Stimulated activated CD4-positive, alpha-beta T cell treated with anti-CD3 and anti-CD28 coated beads, Interleukin-12 subunit alpha, Interleukin-12 subunit beta, amount 100 ng/mL, for 4 hours (primary cell): ENCODE measurements at places on chromosomes 3 and 15.

- DNase-seq = no peak
These were observed 1.7 kb downstream of the TIPARP start for GRCh38 chr3:156675830-156676767.

GRCh38 chr3:37383323-37383722, 208.9 kb upstream of the LRRFIP2 start:
- no peak for DNase-seq

- no peak for DNase-seq
These were observed 34.1 kb downstream of the ATP10A start for GRCh38 chr15:25829073-25829472.

DNA sequence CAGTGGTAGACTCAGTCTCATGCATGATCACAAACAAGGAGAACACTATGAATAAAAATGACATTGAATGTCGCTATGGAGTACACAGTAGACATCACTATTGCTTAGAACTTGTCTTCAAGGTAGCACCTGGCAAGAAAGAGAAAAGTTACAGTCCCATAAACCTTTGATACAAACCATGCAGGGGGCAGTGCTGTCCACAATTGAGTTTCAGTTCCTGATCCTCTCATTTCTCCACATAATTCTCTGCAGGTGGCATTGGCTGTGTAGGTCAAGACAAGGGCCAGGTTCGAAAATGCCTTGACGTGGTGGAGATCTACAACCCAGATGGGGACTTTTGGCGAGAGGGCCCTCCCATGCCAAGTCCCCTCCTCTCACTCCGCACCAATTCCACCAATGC, 47.9 kb downstream of the KBTBD12 start:
- DNase-seq = no peak
